Right renal pelvis (tissue), 4 donors: ENCODE measurements at places on chromosomes 1 and 21. TPM values are rescaled to one million over a fixed set of nuclear protein-coding genes. Genes with fewer than 3 reads are reported as not detected.

DNA sequence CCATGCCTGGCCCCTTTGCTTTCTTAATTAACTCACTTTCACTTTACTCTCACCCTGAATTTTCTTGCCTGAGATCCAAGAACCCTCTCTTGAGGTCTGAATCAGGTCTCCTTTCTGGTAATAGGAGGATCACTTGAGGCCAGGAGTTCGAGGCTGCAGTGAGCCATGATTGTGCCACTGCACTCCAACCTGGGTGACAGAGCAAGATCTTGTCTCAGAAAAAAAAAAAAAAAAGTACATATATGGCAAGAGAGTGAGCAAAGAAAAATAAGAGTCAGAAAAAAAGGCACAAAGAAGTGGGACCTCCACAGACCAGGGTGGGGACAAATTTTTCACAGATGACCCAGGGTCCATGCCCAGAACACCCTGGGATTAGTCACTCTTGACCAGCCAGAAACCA is 34.1 kb upstream of the RD3 start:
- DNase-seq: no peak

DNA sequence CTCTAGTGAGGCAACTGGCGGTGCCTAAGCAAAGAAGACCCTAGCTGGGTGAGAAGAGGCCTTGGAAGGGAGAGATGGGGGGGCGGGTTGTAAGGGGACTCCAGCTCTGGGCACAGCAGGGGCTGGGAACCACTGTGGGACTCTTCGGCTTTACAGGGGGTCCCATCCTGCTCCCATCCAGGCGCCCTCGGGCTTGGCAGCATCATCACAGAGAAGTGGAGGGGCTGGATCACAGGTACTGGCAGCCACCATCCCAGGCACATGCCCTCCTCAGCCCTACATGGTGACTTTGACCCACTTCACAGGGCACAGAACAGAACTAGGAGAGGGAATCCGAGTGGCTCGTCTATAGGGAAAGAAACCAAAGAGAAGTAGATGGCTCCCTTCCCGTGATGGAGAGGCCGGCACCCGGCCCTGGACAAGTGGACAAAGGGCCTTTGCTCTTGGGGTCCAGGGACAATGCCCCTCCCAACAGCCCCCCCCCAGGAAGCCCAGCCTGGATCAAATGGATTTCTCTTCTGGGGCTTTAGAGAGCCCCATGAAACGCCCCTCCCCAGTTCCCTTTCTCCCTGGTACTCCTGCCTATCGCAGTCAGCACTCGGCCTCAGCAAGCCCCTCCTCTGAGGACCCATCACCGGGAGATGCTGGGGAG is 54.0 kb upstream of the ECE1 start:
- DNase-seq: no peak

GRCh38 chr1:38131024-38131585 is 84.5 kb upstream of the POU3F1 start:
- no peak for DNase-seq

GRCh38 chr1:190067592-190067991 is 410.1 kb downstream of the BRINP3 start:
- no peak for DNase-seq

The POU2F1 gene
- 15.3 TPM for polyA plus RNA-seq

The LCE2A gene
- polyA plus RNA-seq: not detected

- DNase-seq: no peak
Observed at GRCh38 chr1:65435987-65436386, 15.5 kb downstream of the LEPR start.

The TXLNA gene
- polyA plus RNA-seq: 41.6 TPM

DNA sequence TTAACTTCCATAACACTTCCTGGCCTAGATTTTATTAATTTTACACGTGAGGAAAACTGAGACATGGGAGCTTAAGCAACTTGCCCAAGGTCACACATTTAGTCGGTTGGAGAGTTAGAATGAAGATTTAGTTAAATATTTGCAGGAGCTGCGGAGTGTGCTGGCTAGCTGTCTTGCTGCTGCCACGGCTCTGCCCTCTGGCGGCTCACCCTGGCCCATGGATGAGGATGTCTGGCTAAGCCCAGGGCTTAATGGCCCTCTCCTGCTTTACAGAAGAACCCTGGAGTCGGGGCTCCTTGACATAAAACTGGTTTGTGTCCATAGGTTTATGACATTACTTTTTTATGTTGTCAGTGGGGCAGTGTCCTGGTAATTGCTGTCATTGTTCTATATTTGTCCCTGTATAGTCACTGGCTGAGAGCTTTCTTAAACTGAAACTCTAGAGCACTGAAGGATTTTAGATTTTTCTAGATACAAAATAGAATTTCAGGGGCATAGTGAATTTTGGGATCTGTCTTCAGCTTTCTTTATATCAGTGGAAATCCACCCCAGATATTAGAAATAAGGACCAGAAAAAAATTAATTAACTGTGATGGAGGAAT is 88.9 kb upstream of the WLS start:
- peak; percentile 28 for DNase-seq

The SPRR2F gene
- polyA plus RNA-seq: not detected

GRCh38 chr1:93239863-93240262 is 59.3 kb downstream of the CCDC18 start:
- DNase-seq: no peak

The MXRA8 gene
- polyA plus RNA-seq: 177 TPM

- DNase-seq: no peak
Observed at GRCh38 chr1:9737671-9738070, 86.1 kb downstream of the CLSTN1 start.

DNA sequence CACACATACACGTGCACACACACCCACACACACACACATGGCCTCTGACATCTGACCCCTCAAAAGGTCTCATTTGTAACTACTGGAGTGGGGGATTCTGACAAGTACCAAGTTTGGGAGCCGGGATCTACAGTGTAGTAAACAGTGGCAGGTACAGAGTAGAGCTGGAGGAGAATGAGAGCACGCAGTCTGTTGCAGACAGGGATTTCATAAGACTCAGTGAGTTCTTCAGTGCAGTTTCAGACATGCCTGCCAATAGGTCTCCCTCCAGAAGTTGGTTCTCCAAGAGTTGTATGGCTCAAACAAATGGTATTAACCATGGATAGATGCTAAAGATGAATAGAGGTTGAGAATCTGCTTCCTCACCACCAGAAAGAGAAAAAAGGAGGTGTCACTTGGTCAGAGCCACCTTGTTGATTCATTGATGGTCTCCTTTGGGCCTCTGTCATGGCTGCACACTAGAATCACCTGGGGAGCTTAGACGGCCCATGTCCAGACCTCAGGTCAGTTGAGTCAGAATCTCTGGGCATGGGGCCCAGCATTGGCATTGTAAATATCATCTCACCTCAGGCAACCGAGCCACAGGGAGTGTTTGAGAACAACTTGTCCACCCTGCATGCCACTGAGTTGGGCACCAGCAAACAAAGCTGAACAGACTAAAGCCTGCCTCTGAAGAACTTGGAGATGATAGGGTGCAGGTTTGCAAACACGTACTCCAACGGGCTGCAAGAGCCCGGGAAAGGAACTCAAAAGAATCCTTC is 122.1 kb downstream of the EDEM3 start:
- DNase-seq: no peak
